ENCODE measurements at places on chromosomes 6 and 20.

- no peak for DNase-seq
Measured at GRCh38 chr6:100685747-100686146, 195.4 kb downstream of the ASCC3 start.

- peak; percentile 27 for DNase-seq
Measured at GRCh38 chr6:168355716-168356522, 36.3 kb upstream of the DACT2 start.

DNA sequence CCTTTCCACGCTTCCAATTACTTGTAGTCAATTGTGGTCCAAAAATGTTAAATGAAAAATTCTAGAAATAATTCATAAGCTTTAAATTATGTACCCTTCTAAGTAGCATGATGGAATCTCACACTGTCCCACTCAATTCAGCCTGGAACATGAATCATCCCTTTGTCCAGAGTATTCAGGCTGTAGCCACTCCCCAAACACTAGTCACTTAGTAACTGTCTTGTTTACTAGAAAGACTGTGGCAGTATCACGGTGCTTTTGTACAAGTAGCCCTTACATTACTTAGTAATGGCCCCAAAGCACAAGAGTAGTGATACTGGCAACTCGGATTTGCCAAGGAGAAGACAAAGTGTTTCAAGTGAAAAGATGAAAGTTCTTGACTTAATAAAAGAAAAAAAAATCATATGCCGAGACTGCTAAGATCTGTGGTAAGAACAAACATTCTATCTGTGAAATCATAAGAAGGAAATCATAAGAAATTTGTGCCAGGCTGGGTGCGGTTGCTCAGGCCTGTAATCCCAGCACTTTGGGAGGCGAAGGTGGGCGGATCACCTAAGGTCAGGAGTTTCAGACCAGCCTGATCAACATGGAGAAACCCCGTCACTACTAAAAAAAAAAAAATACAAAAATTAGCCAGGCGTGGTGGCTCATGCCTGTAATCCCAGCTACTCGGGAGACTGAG is 168.5 kb upstream of the SIM1 start:
- no peak for DNase-seq

- DNase-seq = no peak
Measured at GRCh38 chr20:53842301-53843099, 227.9 kb downstream of the BCAS1 start.

DNA sequence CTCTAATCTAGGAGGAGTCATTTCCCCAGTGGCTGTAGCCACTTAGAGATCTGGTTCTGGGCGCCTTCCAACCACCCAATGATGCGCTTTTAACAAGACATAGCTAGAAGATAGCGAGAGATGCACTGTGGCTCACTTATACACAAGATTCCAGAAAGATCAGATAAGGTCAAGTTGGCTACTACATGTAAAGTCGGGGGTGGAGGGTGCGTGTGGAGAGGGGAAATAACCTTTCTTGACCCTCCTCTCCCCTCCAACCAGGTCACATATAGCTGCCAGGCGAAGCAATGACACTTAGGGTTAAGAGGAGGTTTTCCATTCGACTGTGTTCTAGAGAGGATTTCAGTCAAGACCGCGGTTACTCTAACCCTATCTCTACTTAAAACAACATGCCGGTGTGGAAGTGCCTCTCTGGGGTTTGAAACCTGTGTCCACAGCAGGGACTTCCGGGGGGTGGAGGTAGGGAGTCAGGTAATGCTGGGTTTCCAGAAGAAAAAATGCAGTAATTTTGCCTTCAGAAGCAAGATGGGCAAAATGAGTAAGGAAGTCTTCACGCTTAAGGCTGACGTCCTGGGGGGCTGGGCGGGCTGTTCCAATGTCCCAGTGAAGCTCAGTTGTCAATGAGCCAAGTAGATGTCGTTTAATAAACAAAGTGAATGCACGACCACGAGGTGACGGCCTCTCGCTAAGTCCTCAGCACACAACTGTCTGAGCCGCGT is 1.8 kb upstream of the SIM1 start:
- DNase-seq = no peak

Data from NCI-H2081 (cell line).